ENCODE measurements at places on chromosomes 16 and 17.

- peak; percentile 68 for DNase-seq
These were observed 6.7 kb downstream of the RHBDF1 start for GRCh38 chr16:65745-66144.

- DNase-seq, result no peak
These were observed 57.3 kb downstream of the SLC6A2 start for GRCh38 chr16:55713103-55713502.

DNA sequence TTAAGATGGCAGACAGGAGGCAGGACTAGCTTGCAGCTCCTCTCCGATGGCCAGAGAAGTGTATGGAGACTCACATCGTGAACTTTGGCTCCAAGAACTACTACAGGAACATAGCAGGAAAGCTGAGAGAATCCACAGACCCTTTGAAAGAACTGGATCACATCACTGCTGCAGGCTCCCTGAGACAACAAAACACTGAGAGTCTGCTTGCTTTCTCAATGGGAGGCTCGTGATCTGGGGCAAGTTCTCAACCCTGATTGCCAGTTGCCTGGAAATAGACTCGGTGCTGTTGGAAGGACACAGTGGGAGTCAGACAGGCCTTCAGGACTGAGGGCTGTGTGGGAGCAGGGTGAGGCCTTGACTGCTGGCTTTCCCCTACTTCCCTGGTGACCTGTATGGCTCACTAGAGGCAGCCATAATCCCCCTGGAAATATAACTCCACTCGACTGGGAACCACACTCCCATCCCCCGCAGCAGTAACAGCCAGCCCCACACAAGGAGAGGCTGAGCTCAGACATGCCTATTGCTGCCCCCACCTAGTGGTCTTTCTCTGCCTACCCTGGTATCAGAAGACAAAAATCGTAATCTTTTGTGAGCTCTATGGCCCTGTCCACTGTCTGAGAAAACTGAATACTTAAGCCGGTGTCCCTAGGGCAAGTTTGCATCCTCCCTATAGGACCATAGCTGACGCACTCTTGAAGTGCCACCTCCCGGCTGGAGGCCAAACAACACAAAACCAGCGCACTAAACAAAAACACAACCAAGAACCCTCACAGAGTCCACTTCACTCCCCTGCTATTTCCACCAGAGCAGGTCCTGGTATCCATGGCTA, 238.4 kb downstream of the CEP112 start:
- peak; percentile 1 for DNase-seq

DNA sequence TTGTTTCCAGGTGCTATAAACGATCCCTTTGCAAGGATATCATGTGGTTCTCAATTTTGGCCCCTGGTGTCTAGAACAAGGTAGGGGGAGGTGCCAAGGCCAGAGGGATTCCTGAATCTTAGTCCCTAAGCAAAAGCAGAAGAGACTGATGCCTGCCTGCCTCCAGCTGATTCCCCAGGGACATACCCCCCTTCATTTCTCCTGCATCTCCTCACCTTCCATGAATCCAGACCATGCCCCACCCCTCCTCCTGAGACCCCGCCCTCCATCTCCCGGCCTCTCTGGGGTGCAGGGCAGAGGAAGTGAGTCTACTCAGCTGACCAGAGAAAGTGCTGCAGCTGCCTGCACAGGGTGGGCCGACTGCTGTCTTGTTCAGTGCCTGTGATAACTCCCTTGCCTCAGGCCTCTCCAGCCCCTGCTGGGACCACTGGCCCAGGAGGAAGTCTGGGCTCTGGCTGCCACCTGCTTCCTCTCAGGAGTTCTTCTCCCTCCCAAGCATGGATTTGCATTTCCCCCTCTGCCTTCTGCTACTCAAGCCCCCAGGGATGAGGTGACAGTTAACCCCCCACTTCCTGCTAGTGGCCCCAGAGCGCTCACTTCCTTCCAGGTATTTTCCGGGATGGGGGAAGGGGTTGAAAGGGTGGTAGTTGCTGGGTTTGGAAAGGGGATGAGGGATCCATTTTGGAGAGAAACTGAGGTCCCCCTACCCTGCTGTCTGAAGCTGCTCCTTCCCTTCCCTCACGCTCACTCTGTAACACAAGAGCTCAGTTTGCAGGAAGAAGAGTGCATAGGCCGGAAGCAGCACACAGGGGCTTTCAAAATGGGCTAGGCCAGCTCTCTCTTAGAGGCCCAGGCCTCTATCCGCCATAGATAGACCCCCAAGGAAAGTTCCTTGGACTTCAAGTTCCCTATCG, 10.5 kb upstream of the TSPOAP1 start:
- no peak for DNase-seq

GRCh38 chr16:27973678-27974077, 89.8 kb downstream of the GSG1L start:
- no peak for DNase-seq

GRCh38 chr17:42723636-42724035, 21.2 kb downstream of the EZH1 start:
- no peak for DNase-seq

DNA sequence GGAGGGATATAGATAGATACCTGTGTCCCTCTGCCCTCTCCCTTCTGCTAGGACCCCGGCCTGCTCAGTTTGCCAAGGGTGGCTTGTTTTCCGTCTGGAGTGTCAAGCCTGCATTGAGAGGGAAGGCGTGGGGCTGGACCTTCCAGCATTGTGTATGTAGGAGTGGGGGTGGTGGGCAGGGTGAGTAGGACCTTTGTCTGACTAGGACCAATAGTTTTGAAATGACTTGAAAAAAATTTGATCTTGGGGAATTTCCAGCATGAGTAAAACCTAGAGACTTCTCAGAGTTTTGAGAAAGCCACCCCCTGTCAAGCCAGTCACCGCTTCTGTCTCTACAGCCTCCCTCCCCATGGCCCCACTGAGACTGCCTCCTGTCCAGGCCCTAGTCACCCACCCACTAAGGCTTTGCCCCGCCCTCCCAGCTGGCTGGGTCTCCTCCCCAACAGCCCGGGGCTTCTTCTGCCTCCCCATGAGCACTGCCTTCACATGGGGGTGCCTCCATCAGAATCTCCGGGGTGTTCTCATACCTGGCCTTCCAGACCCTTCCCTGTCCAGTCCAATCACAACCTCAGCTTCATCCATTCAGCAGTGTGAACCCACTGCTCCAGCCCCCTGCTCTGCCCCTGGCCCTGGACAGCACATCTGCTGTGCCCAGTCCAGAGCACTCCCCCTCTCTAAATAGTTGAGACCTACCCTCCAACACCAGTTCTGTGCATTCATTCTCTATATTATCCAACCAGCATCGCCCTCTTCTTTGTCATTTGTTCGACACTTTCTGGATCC, 207.0 kb downstream of the MSI2 start:
- DNase-seq, result no peak

DNA sequence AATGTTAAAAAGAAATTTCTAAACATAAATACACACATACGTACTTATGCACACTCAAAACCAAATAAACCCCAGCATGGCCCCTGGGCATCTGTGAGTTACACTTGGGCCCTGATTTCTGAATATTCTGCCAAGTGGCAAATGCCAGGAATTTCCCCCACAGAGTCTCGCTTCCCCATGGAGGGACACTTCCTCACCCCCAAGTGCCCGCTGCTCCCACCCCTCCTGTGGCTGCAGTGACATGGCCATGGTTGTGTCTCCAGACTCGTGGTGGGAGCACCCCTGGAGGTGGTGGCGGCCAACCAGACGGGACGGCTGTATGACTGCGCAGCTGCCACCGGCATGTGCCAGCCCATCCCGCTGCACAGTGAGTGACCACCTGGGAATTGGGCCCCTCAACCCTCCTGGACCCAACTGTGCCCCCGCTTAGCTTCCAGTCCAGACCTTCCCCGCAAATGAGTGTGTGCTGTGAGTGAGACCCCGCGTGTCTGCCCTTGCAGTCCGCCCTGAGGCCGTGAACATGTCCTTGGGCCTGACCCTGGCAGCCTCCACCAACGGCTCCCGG, 4.0 kb downstream of the ITGAD start:
- DNase-seq, result no peak

- no peak for DNase-seq
These were observed 345.3 kb upstream of the TNRC6C start for GRCh38 chr17:77613218-77613617.

- no peak for DNase-seq
These were observed 12.9 kb downstream of the PLK1 start for GRCh38 chr16:23691483-23692189.

GRCh38 chr16:30499284-30499683, 26.7 kb downstream of the ITGAL start:
- DNase-seq, result no peak

DNA sequence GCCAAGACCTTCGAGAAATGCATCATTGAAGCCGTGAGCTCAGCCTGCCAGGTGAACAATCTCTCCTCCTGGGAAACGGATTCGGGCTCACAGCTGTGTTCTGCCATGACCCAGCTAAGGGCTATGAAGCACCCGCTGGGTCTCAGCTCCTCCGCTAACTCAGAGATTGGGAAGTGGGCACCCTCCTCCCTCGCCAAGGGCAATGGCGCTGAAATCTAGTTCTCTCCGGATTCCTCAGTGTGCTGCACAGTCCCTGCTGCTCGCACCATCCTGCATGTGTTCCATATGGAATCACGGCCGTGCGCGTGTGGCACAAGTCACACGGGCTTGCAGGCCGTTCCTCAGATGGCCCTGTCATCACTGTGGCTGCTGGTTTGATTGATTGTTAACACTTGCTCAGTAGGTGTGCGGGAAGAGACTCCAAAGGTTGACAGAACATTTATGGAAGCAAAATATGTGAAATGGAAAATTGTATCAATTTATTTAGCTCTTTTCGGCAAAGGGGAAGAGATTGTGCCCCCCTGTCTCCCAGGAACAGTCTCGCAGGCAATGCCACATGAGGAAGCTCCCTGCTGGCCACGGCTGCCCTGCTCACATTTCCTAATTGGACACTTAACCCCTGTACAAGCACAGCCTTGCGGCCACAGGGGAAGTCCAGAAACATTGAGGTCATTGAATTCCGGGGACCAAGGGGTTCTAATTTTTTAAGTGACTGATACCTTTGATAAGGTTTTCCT, 58.8 kb downstream of the RNF213 start:
- no peak for DNase-seq

DNA sequence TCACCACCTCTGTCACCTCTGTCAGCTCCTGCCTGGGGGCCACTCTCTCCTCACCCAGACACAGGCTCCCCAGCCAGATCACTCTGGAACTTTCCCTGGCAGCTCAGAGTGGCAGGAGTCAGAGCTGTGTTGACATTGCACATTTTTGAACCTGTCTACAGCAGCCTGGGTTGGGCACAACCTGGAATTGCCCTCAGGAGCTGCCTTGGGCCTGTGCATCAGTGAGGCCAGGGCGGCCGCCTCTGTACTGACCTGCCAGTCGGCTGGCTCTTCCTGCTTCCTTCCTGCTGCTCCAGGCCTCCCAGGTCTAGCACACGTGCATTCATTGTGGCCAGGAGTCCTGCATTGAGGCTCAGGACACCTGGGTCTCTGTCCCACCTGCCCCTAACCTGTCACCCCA, 14.2 kb upstream of the TMEM11 start:
- no peak for DNase-seq

GRCh38 chr17:57607553-57608120, 137.5 kb downstream of the CCDC182 start:
- DNase-seq, result no peak

- no peak for DNase-seq
These were observed 24.8 kb upstream of the SIAH1 start for GRCh38 chr16:48409839-48410632.

- no peak for DNase-seq
These were observed 186.7 kb downstream of the RPTOR start for GRCh38 chr17:80731323-80731722.

GRCh38 chr17:44915862-44916780, 821 bp upstream of the GFAP start:
- no peak for DNase-seq

GRCh38 chr17:46745376-46745775, 73.1 kb downstream of the WNT3 start:
- no peak for DNase-seq

DNA sequence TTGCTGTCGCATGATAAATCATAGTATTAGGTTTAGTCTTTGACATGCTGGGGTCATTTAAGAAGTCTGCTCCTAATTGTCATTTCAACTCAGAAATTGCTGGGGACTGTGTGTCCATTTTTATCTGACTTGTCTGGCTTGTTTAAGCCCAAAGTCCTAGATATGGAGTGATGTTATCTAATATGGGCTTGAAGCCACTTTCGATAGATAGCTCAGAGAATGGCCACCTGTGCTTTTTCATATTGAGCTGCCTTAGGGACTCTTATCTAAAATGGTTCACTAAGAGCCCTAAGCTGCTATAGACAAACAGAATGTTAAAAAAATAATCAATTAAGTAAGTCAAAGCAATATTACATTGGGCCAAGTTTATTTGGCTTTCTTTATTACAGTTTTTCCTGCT, 81.6 kb upstream of the CNTNAP4 start:
- no peak for DNase-seq

DNA sequence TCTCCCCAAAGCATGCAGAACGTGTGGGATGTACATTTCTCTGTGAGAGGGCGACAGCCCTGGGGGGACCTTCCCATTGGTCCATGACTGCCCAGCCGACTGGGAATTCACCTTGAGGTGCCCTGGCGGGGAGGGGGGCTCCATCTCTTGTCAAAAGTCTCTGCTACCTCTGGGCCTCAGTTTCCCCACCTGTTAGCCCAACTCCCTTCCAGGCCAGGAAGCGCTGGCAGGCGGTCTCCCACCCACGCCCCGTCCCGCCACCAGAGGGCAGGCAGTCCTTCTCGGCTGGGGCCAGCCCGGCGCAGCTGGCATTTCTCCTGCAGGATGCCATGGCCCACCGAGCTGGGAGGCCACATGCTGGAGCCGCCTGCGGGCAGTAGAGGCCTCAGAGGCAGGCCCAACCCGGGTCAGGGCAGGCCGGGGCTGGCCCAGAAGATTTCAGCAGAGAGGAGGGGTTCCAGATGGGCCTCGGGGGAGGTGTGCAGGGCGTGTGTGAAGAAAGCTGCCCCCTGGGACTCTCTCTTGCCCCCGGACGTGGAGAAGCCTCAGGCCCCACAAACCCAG, 16.6 kb downstream of the CD7 start:
- peak; percentile 37 for DNase-seq

- no peak for DNase-seq
These were observed 415 bp upstream of the FOXF1 start for GRCh38 chr16:86509759-86510464.

GRCh38 chr17:57876023-57876865, 26.4 kb upstream of the MRPS23 start:
- DNase-seq, result no peak

GRCh38 chr16:60748366-60748765, 1287.9 kb downstream of the CDH8 start:
- DNase-seq, result no peak

- no peak for DNase-seq
These were observed 3.0 kb downstream of the SSTR5 start for GRCh38 chr16:1075546-1075945.

GRCh38 chr16:57091975-57092785, at the start of gene CPNE2:
Gene CPNE2 (plus strand): TSS chr16:57092583. CDS start chr16:57110743, 18,160 bp downstream.
- peak; percentile 25 for DNase-seq

GRCh38 chr17:3615160-3615870, 6.1 kb upstream of the TRPV1 start:
- DNase-seq, result no peak
